ENCODE measurements at places on chromosomes 12 and 14. TPM values are rescaled to one million over a fixed set of nuclear protein-coding genes. Genes with fewer than 3 reads are reported as not detected.

DNA sequence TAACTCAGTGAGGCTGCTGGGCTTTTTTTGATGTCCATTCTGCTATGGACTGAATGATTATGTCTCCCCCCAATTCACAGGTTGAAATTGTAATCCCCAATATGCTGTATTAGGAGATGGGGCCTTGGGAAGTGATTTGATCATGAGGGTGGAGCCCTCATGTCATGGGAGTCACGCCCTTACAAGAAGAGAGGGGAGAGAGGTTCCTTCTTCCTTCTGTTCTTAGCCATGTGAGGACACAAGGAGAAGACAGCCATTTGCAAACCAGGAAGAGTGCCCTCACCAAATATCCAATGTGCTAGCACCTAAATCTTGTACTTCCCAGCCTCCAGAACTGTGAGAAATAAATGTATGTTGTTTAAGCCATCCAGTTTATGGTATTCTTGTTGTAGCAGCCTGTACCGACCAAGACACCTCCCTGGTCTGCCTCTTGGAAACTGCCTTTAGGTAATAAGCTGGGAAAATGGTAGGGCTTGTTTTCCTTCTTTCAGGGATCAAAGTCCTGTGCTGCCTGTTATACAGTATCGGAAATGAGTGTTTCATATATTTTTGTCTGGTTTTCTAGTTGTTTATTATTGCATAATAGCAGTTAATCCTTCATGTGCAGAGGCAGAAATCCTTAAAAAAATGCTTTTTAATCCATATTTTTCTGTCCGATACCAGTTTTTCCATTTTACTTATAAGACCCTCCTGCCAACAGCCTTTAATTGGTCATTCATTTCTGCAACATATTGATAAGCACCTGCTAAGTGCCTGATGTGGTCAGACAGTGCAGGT lies 16.3 kb downstream of the BORCS5 start:
- DNase-seq: no peak
- H3K27me3 ChIP-seq: no peaks in the 10 kb centered on the region
- no peaks in the 10 kb centered on the region for H3K4me1 ChIP-seq
- H3K36me3 ChIP-seq: no peaks in the 10 kb centered on the region

DNA sequence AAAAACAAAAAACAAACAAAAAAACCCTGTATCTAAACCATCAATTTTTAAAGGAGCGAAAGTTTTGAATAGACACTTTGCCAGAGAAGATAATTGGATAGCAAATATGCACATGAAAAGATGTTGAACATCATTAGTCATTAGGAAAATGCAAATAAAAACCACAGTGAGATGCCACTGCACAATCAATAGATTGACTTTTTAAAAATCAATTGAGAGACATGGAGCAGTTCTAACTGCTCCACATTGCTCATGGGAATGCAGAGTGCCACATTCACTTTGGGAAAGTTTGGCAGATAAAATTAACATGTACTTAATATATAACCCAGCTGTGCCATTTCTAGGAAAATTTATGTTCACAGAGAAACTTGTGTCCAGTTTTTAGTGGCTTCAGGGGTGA lies 12.7 kb downstream of the EIF2S1 start:
- no peaks in the 10 kb centered on the region for H3K4me1 ChIP-seq
- DNase-seq: no peak
- H3K27me3 ChIP-seq: no peaks in the 10 kb centered on the region
- H3K36me3 ChIP-seq: peaks cover 11% of the 10 kb centered on the region
- H3K27ac ChIP-seq: no peak overlapping the region

- H3K4me3 ChIP-seq: no peak overlapping the region
- no peaks in the 10 kb centered on the region for H3K27me3 ChIP-seq
- no peaks in the 10 kb centered on the region for H3K36me3 ChIP-seq
Observed at GRCh38 chr14:56422703-56423213, 156.8 kb upstream of the TMEM260 start.

The APOLD1 gene
- 10.7 TPM for total RNA-seq

The OR10G2 gene
- not detected for total RNA-seq

The RNF10 gene
- 251 TPM for total RNA-seq

Measured in prostate gland (tissue), 2 donors.